ENCODE measurements at places on chromosomes 7 and 10. TPM values are rescaled to one million over a fixed set of nuclear protein-coding genes. Genes with fewer than 3 reads are reported as not detected.

- H3K36me3 ChIP-seq = no peaks in the 10 kb centered on the region
- H3K4me1 ChIP-seq = peaks cover 61% of the 10 kb centered on the region
- H3K27ac ChIP-seq = peak overlapping the region; percentile 68
- H3K4me3 ChIP-seq = no peak overlapping the region
- DNase-seq = no peak
- no peaks in the 10 kb centered on the region for H3K27me3 ChIP-seq
These were observed 620.6 kb downstream of the SUGCT start for GRCh38 chr7:40755438-40755837.

- H3K27me3 ChIP-seq = no peaks in the 10 kb centered on the region
- no peak for DNase-seq
- H3K4me3 ChIP-seq = no peak overlapping the region
- H3K27ac ChIP-seq = no peak overlapping the region
- peaks cover 38% of the 10 kb centered on the region for H3K4me1 ChIP-seq
These were observed 29.7 kb downstream of the VIPR2 start for GRCh38 chr7:159114981-159115380.

Gene ELN
- total RNA-seq = 3.9 TPM

Gene GIMAP7
- total RNA-seq = 0.37 TPM

GRCh38 chr7:73967832-73968290 lies 60.1 kb upstream of the ELN start:
- DNase-seq = no peak

GRCh38 chr10:87942884-87943527 lies 79.6 kb downstream of the PTEN start:
- no peaks in the 10 kb centered on the region for H3K27me3 ChIP-seq
- H3K4me1 ChIP-seq = peaks cover 33% of the 10 kb centered on the region
- no peak overlapping the region for H3K27ac ChIP-seq
- no peak for DNase-seq
- peaks cover 3% of the 10 kb centered on the region for H3K36me3 ChIP-seq
- H3K4me3 ChIP-seq = no peak overlapping the region

Gene CCZ1B
- total RNA-seq = 44.9 TPM

DNA sequence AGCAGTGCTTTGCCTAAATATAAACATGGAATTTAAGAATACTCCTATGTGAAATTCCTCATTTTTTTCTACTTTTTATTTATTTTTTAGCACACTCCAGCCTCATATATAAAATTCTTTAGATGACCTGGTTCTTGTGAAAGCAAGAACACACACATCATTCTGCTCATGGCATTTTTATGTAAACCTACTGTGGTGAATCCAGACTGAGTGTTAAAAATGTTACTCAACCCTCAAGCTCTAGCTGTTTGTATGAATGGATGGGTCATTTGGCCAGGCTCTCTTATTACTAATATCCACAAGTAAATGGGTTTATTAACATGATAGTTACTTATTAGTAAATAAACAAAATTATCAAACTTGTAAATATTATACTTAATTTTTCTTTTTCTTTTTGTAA lies 551.7 kb upstream of the LRRN3 start:
- no peak for DNase-seq
- no peak overlapping the region for H3K4me3 ChIP-seq
- H3K27ac ChIP-seq = no peak overlapping the region
- no peaks in the 10 kb centered on the region for H3K36me3 ChIP-seq

Gene ABCB4
- 1.1 TPM for total RNA-seq

GRCh38 chr7:14934839-14935238 lies 32.3 kb upstream of the DGKB start:
- peaks cover 6% of the 10 kb centered on the region for H3K4me1 ChIP-seq
- no peak for DNase-seq
- no peak overlapping the region for H3K4me3 ChIP-seq
- no peaks in the 10 kb centered on the region for H3K36me3 ChIP-seq

All from WTC11 (cell line).